ENCODE measurements at places on chromosomes 2 and 18.

DNA sequence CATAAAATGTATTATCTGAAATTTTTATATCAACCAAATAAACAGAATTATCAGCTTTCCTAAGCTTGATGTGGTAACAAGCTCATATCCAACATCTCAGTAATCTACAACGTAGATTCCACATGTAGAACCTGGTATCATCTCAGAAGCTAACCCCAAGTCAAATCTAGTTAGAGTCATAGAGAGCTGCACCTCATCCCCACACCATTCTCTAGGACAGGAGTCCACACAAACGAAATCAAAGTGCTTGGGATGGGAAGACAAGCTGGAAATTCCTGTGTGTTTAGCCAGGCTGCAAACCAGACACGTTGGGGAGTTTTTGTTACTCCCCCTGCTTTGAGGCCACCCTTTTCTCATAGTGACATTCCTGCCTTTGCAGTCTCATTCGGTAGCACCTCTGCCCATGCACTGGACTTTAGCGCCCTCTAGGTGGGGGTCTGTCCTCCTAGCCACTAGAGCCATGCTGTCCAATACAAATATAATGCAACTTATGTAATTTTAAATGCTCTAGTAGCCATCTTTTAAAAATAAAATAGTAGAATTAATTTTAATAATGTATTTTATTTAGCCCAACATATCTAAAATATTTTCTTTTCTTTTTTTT lies 28.1 kb upstream of the SATB2 start:
- no peak for DNase-seq

- no peak for DNase-seq
Observed at GRCh38 chr2:709138-709765, 32.0 kb upstream of the TMEM18 start.

DNA sequence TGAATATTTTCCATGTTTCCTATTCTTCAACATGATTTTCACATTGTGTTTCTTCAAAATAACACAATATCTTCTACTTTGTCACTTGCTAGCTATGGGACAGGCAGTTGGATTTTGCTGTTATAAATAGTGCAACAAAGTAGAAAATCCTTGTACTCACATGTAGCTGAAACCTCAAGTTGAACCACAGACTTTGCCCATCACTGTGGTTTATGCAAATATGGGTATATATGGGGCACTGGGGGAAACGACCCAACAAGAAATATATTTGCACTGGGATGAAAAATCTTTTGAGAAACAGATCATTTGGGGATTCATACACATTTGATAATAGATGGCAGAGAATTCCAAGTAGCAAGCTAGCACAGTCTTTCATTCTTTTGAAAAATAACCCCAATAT lies 486.3 kb upstream of the MAP2 start:
- DNase-seq, result no peak

GRCh38 chr2:173239644-173240043 lies 115.0 kb upstream of the CDCA7 start:
- no peak for DNase-seq

GRCh38 chr2:23681356-23682140 lies 245.4 kb downstream of the ATAD2B start:
- no peak for DNase-seq

- no peak for DNase-seq
Observed at GRCh38 chr2:32905270-32905669, 41.5 kb upstream of the LTBP1 start.

DNA sequence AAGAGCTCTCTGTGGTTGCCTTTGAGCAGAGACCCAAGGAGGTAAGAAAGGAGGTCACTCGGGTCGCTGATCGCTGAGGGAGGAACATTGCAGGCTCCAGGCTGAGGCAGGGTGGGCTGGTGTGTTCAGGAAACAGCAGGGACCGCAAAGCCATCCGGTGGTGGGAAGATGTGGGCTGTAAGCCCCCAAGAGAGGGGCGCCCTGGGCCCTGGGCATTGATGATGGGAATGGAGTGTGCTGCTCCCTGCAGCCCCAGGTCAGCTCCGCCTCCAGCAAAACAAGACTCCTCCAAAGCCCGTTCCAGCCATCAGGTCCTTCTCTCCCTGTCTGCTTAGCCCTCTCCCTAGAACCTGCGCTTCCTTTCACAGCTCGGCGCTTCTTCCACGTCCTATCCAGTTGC lies 229.7 kb downstream of the KLHL29 start:
- no peak for DNase-seq

GRCh38 chr2:210224591-210224940 lies 681 bp downstream of the ACADL start:
- no peak for DNase-seq

GRCh38 chr18:2981212-2981728 lies 31.7 kb downstream of the LPIN2 start:
- DNase-seq, result no peak

DNA sequence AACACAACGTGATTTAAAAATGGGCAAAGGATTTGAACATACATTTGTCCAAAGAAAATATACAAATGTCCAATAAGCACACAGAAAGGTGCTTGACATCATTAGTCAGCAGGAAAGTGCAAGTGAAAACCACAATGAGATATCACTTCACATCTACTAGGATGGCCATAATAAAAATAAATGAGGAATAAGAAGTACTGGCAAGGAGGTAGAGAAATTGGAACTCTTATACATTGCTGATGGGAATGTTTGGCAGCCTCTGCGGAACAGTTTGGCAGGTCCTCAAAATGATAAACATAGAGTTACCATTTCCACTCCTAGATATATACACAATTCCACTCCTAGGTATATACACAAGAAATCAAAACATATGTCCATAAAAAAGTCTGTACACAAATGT lies 51.0 kb upstream of the PGAP1 start:
- DNase-seq, result no peak

DNA sequence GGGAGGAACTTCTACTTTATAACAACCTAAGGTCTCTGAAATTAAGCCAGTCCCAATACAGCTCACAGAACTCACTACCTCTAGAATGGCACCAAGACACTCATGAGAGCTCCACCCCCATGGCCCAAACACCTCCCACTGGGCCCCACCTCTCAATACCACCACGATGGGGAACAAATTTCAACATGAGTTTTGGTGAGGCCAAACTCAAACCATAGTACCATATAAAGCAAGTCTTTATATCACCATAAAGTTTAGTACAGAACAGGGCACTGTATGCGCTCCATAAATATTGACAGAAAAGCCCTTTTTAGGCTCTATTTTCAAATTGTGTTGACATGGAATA lies 3.3 kb downstream of the AFG3L2 start:
- DNase-seq, result no peak

- DNase-seq, result no peak
Observed at GRCh38 chr2:20423359-20423758, 23.5 kb upstream of the RHOB start.

GRCh38 chr2:147363181-147363580 lies 481.6 kb upstream of the ACVR2A start:
- no peak for DNase-seq

DNA sequence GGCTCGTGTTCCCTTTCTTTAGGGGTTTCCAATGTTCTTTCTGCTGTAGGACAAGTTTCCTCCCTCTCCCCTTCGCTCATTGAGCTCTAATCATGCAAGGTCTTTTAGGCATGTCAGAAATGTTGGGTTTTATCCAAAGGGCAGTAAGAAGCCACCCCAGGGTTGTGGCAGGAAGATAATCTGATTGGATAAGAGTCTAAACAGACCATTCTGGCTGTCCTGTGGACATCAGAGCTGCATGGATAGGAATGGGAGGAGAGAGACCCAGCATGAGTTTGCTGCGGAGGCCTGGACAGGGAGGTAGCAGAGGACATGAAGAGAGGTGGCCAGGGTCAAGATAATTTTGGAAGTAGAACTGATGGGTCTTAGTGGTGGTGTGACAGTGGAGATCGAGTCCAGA lies 88.2 kb downstream of the ACKR3 start:
- no peak for DNase-seq

DNA sequence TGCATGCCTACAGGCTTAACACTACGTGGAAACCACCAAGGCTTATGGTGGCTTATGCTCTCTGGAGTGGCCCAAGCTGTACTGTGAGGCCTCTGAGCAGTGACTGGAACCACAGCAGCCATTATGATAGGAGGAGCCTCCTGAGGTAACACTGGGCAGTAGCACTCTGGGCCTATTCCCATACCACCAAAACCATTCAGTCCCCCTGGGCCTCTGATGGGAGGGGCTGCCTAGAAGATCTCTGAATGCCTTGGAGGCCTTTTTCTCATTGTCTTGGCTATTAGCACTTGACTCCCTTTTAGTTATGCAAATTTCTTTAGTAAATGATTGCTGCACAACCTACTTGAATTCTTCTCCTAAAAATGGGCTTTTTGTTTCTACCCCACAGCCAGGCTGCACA lies 985.0 kb downstream of the DPP10 start:
- DNase-seq, result no peak

DNA sequence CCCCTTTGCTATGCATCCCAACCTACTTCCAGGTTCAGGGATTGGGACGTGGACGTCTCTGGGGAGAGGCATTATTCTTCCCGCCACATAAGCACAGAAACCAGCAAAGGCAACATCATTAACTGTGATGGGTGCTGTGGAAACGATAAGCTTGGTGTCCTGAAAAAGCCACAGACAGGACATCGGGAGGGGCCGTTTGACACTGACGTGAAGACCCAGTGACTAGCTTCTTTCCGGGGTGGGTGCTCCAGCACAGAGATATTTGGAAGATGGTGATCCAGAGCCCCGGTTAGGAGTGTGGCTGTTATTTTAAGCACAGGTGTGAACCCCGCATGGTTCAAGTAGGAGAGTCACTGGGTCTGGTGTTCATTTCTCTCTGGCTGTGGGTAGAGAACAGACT lies 163.8 kb upstream of the HDAC4 start:
- no peak for DNase-seq

DNA sequence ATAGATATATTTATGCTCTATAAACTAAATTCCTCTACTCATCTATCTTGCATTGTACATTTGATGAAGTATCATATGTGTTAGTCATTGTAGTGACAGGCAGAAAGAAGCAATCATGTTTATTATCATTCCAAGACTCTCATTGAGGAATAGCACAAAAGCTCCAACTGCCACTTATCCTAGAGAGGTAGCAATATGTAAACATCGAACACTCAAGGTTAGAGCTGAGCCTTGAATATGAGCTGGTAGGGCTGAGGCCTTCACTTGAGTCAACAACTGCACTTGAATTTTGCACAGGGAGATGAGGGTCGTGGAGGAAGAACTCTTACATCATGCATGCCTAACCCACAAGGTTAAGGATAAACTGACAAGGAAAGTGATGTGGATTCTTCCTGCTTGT lies 900.9 kb downstream of the CPS1 start:
- no peak for DNase-seq

- no peak for DNase-seq
Observed at GRCh38 chr2:176068419-176068832, 15.3 kb downstream of the EVX2 start.

GRCh38 chr2:241309684-241310117 lies 5.8 kb downstream of the HDLBP start:
- peak; percentile 35 for DNase-seq

GRCh38 chr2:213980883-213981282 lies 430.0 kb upstream of the VWC2L start:
- no peak for DNase-seq

- no peak for DNase-seq
Observed at GRCh38 chr18:24362757-24363156, 34.9 kb downstream of the OSBPL1A start.

GRCh38 chr18:32381761-32382160 lies 88.9 kb downstream of the GAREM1 start:
- DNase-seq, result no peak

DNA sequence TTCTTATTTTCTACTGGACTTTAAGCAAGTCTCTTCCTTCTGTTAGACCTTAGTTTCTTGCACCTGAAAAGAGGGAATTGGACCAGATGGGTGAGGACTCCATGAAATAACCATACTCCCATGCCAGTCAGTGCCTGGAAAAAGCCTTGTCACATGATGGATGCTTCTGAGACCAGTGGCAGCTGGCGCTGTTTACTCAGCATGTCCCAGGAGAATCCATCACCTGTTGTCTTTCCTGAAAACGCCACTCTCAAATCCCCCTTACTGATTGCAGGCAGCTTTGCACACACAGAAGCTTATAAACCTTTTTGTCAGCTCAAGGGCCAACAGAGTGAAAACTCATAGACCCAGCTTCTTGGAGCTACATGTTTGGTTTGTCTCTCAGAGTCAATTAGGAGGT lies 117.6 kb downstream of the POLE4 start:
- DNase-seq, result no peak

DNA sequence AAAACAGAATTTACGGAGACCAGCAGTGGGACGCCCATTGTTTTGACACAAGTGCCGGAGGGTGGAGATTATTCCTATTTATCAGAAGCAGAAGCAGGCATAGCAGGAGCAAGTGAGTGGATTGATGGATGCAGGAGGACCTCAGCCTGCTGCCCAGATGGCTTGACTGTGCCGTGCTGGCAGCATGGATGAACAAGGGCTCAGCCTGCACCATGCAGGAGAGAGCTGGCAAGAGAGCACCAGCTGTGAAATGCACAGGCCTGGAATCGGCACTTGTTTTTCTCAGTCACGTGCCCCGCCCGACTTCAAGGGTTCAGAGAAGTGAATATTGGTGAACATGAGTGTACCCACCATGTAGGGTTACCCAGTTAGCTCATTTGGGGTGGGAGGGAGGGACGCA lies 4.0 kb downstream of the IL1R2 start:
- no peak for DNase-seq

DNA sequence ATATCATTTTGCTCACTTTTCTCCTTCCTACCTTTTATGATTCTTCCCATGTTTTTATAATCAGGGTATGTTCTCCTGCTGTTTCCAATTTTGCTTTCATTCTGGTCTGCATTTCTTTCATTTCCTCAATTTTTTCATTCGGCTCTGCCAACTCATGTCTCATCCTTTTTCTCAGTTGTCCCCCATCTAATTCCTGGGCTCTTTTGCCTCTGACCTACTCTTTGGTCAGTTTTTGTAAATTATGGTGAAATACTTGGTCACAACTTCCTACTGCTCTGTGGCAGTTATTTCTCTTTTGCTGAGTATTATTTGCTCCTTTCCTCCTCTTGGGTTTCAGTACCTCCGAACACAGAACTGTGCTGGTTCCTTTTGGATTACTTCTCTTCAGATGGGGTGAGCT lies 27.5 kb downstream of the MYO7B start:
- no peak for DNase-seq

GRCh38 chr2:203997481-203997880 lies 60.9 kb downstream of the ICOS start:
- DNase-seq, result no peak

DNA sequence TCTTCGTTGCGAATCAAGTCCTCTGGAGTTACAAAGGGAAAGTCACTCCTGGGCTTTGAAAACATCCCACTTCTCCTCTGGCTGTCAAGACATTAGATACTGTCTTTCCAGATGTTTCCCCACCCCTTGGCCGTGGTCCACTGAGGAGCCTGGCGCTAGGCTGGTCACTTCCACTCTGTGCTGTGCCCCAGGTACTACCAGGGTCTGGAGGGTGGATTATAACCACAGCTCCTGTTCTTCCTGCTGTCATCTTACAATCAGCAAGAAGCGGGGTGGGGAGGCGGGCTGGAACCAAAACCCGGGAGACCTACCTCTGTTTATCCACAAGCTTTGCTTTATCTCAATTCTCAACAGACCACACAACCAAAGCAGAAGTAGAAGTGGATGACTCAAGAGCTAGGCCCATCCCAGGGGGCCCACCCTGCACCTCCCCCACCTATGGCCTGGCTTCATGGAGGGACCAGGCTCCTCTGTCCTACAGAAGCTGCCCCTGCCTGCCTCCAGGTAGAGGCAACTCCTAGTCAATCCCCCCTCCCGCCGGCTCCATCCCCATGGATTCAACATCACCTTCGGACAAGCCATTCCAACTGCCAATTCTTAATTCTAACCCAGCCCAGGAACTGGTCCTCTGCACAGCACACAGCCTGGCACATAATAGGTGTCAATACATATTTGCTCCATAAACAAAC lies 17.8 kb downstream of the SMAD7 start:
- no peak for DNase-seq
